ENCODE measurements at places on chromosomes 4 and X. TPM values are rescaled to one million over a fixed set of nuclear protein-coding genes. Genes with fewer than 3 reads are reported as not detected.

Gene CT47A7
- not detected for total RNA-seq

Gene ATP8A1
- 0.14 TPM for total RNA-seq

Gene NDNF
- total RNA-seq = not detected

Gene ZNF630
- 1.3 TPM for total RNA-seq

Gene TEX13B
- total RNA-seq = not detected

Gene PLS3
- 305 TPM for total RNA-seq

Gene F9
- not detected for total RNA-seq

Gene IL1RAPL2
- 0.14 TPM for total RNA-seq

Gene TLR10
- total RNA-seq = not detected

Gene CHIC2
- total RNA-seq = 22.4 TPM

Gene MAGEA8
- not detected for total RNA-seq

Gene AMBN
- total RNA-seq = not detected

Gene MAP7D2
- total RNA-seq = 3.5 TPM

Gene PPARGC1A
- not detected for total RNA-seq

Gene PABPC4L
- total RNA-seq = 1.9 TPM

Gene GALNTL6
- not detected for total RNA-seq

Gene APLN
- 8.2 TPM for total RNA-seq

Gene FATE1
- not detected for total RNA-seq

Gene ARHGAP36
- not detected for total RNA-seq

Gene SPON2
- total RNA-seq = 0.32 TPM

Gene CNGA2
- not detected for total RNA-seq

Gene TMSB15C
- 1.8 TPM for total RNA-seq

Gene TMPRSS11D
- 0.99 TPM for total RNA-seq

Gene RWDD4
- 25.5 TPM for total RNA-seq

Gene CLCN5
- 2.8 TPM for total RNA-seq

Gene NUDT11
- 12.0 TPM for total RNA-seq

Gene ALPK1
- 7.0 TPM for total RNA-seq

Measured in foreskin keratinocyte (primary cell).